ENCODE measurements at places on chromosomes 2 and 18.

GRCh38 chr2:37833423-37833822, 91.7 kb upstream of the RMDN2 start:
- no peak for DNase-seq

DNA sequence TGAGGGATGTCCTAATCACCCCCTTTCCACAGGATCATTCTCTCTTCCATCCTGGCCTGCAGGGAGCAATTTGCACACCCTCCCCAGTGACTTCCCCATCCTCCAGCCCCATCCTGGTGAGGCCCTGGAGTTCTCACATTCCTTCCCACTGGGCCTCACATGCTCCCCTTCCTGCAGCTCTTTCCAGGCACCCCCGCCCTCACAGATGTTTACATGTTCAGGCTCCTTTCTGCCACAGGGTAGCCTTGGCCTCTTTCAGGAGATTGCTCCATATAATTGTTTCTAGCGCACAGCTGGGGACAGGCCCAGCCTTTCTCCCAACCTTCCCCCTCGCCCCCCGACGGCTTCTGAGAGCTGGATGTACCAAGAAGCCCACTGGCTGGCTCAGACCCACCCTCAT, 288.4 kb upstream of the TRIB2 start:
- DNase-seq: no peak

- DNase-seq: peak; percentile 47
These were observed 25.0 kb downstream of the SERPINB8 start for GRCh38 chr18:63994783-63995399.

GRCh38 chr18:70456376-70456775, 167.5 kb downstream of the SOCS6 start:
- no peak for DNase-seq

DNA sequence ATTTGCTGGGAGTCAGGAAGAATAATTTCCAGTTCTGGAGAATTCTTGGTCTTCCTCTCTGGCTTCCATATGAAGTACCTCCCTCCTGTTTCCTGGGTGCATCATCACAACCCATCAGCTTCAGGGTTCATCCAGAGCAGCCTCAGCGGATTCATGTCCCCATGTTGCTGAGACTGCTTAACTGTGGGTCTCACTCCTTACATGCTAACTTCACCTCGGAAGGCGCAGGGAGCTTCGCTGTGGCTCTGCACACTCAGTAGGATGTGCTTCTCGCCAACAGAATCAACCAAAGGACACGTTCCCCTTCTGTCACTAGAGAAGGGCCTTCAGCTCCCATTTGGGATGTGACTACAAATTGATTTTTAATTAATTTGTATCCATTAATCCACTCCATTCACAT, 24.2 kb downstream of the FBLN7 start:
- DNase-seq: no peak

GRCh38 chr2:145185696-145186095, 665.8 kb upstream of the ZEB2 start:
- DNase-seq: no peak

DNA sequence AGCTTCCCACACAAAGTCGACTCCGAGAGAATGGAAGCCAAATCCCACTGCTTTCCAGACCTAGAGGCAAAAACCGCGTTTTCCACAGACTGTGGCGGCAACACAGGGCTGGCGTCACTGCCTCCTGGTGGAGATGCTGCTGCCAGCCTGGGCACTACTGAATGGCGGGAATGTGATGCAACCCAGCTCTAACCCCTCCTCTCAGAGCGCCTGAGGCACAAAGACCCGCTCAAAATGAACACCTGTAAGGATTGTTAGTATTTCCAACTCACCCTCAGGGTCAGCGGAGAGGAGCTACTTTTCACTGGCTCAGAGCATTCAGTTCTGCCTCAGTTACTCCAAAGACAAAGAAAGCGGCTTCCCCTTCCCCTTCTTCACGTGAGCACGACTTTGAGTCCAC, 548.0 kb upstream of the SALL3 start:
- DNase-seq: no peak

- no peak for DNase-seq
These were observed 97.5 kb upstream of the CD302 start for GRCh38 chr2:159895258-159896065.

- no peak for DNase-seq
These were observed 12.3 kb upstream of the TFCP2L1 start for GRCh38 chr2:121297217-121297830.

DNA sequence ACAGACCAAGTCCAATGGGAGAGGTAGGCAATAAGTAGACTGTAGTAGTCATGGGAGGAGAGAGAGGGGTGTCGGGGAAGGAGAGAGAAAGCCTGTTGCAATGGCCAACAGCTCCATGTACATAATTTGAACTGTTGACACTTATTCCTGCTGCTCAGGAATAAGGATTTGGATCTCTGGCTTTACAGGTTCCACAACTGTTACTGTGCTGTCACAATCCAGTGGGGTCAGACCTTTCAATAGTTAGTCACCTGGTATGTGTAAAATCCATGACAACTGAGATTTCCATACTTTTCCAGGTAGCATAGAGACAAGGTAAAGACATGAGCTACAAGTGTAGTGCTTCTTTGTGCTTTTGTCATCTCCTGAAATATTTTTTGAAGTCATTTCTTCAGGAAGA, 47.5 kb upstream of the RIOK3 start:
- DNase-seq: no peak

DNA sequence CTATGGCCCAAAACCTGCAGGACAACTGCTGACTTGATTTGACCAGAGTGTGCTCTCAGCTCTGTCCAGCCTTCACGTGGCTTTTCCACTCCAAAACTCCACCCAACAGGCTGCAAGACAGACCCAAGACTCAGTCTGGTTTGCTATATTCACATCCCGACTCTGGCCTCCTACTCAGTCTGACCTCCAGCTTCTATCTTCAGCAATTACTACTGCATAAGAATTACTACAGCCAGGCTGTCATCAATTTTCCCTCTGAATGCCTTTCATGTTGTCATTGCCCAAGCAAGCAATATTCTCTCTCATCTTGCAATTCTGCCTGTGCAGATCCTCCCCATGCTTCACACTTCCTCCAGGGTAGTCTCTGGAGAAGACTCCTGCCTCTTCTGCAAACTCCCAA, 53.6 kb upstream of the GYPC start:
- DNase-seq: no peak

DNA sequence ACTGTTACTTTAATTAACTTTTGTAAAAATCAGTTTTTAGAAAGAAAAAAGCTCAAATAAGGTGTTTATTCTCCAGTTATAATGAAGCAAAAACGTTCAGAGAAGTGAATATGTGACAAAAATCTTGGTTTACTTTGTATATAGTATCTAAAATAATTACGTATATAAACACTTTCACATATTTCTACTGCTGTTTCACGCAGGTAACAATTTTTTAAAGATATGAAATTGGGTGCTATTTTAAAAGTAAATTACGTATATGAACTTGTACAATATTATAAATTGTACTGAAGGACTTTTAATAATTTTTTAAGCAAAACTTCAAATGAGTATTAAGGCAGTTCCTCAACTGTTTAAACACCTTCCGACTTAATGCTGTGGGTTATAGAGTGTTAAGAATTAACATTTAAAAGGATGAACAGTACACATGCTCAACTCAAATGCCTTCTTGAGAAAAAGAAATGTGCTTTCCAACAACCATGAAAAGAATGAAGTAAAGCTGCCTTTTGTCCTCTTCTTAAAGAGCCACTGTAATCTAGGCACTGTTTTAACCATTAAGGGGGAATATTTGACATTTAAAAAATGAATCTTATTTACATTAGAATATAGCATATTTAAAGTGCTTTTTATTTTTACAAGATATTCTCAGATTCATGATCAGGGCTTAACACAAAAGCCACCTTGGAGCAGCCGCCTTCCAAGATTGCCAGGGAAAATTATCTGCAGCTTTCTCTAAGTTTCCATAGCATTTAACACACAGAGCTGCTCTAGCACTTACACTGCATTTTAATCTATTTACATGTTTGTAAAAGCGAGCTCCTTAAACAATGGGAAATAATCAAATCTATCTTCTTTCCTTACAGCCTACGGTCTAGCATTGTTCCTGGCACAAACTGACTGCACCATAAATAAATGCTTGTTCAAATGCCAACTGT, 56.5 kb upstream of the CDKL4 start:
- DNase-seq: no peak

DNA sequence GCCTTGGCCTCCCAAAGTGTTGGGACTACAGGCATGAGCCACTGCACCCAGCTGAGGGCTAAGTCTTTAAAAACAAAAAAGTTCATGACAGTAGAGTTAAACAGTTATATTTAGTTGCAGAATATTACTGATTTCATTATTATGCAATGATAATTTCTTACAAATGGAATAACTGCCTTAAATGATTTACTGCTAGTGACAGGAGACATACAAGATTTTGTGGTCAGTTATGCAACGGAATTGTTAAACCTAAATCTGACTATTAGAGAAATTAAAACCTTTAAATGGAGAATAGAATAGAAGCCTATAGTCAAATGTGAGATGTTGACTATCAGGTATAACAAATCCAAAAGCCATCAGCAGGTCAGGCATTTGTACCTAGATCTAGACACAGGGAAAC, 10.3 kb upstream of the DNAJC10 start:
- no peak for DNase-seq

DNA sequence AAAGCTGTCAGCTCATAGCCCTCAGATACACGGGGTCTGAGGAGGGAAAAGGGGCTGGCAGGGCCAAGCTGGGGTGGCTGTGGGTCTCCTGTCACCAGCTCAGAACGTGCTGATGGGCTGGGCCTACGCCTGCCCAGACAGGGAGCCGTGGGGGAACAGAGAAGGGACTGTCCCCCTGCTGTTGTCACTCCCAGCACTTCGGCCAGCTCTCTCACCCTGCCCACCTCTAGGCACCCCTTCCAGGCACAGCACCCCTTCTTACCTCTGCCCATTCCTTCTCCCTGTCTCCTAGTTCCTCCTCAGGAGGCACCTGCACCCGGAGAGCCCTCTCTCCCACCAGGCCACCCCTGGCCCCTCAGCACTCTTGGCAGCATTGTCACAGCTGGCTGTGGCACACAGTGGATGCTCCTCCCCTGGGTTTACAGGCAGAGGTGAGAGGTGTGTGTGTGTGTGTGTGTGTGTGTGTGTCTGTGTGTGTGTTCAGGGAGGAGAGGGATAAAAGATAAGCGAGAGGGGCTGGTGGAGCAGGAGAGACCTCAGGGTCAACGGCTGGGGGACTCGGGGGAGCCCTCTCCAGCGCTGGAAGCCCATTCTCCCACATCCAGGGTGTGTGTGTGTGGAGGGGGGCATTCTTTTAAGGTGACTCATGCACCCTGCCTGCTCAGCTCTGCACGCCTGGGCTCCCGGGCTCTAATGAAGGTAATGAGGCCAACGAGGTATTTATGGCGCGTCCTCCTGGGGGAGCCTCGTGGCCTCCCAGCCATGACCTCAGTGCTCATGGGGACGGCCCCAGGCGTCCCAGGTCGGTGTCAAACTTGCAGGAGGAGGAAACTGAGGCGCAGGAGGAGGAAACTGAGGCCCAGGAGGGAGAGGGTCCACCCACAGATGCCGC, 66.1 kb upstream of the SMAD7 start:
- peak; percentile 26 for DNase-seq

- no peak for DNase-seq
These were observed 181.4 kb downstream of the FAM210A start for GRCh38 chr18:13544953-13545352.

DNA sequence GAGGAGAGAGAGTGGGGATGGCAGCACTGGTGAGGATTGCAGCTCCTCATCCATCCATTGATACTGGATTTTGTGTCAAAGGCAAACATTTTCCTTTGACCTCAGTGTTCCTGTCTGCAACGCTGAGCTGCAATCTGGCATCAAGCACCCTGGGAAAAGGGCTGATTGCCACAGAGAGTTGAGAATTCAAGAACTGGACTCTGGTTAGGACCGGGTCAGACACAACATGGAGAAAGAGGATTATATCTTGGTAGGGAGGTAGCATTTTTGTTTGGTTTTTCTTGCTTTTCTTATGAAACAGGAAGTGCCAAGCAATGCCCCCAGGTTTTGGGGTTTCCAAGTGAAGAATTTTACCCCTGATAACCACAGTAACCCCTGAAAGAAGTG, 81.9 kb upstream of the PKDCC start:
- no peak for DNase-seq

- DNase-seq: no peak
These were observed 42.8 kb upstream of the INHBB start for GRCh38 chr2:120303177-120303576.

DNA sequence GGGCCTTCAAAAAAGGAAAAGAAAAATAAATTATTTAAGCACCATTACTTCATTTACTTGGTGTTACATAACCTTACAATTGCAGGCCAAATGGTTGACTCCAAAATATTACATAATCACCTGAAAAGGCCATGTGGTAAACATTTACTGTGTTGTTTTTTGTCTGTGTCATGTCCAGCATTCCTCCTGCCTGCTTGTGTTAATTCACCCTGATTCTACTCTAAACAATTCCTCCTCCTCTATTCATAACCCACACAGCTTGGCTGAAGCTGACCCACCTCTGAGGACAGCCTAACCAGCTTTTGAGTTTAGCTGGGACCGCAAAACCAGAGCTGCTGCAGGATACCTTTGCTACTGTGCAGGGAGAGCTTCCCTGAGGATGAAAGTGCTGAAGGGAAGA, 35.4 kb downstream of the TMX3 start:
- DNase-seq: no peak

Data from omental fat pad (tissue), 4 donors.